ENCODE measurements at places on chromosomes 2 and 18. TPM values are rescaled to one million over a fixed set of nuclear protein-coding genes. Genes with fewer than 3 reads are reported as not detected.

DNA sequence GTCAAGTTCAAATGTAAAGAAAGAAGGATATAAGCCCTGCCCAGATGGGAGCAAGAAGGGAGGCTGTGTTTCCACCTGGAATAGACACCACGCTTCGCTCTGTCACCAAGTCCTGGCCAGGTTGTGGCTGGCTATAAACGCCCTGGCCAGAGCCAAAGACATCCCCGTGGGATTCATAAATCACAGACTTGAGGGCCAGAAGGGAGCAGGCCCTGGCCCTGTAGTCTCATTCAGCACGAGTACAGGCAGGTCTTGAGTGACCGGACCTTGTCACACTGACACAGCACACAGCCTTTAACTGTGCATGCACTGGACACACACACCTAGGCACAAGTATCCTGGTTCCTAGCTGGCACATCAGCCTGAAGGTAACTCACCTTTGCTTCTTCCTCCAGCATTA lies 94.5 kb upstream of the MGAT4A start:
- H3K27me3 ChIP-seq = no peaks in the 10 kb centered on the region
- H3K4me3 ChIP-seq = no peak overlapping the region
- H3K27ac ChIP-seq = no peak overlapping the region

GRCh38 chr2:109226128-109226527 lies 97.1 kb downstream of the SH3RF3 start:
- H3K36me3 ChIP-seq = no peaks in the 10 kb centered on the region
- DNase-seq = no peak
- H3K4me1 ChIP-seq = no peaks in the 10 kb centered on the region
- H3K27ac ChIP-seq = peak overlapping the region; percentile 27
- H3K27me3 ChIP-seq = no peaks in the 10 kb centered on the region
- H3K4me3 ChIP-seq = no peak overlapping the region

DNA sequence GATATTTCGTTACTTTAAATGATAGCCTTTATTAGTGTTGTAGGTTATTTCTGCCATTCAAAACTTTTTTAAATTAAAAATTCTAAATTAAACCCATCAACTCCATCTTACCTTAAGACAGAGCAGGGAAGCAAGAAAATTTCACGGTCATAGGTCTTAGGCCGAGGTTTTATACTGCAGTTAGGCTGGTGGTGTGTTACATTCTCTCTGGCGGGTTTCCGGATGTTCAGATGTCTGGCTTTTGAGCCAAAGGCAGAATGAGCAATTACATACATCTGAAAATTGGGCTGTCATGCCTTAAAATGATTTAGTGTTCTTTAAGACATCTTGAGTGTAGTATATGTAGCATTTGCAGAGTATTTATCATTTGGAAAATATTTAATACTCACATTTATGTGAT lies 27.9 kb downstream of the GLS start:
- no peaks in the 10 kb centered on the region for H3K36me3 ChIP-seq
- no peaks in the 10 kb centered on the region for H3K27me3 ChIP-seq
- DNase-seq = no peak

- H3K4me3 ChIP-seq = no peak overlapping the region
- H3K27me3 ChIP-seq = no peaks in the 10 kb centered on the region
- peaks cover 14% of the 10 kb centered on the region for H3K4me1 ChIP-seq
Observed at GRCh38 chr2:203786549-203787351, 80.3 kb downstream of the CD28 start.

DNA sequence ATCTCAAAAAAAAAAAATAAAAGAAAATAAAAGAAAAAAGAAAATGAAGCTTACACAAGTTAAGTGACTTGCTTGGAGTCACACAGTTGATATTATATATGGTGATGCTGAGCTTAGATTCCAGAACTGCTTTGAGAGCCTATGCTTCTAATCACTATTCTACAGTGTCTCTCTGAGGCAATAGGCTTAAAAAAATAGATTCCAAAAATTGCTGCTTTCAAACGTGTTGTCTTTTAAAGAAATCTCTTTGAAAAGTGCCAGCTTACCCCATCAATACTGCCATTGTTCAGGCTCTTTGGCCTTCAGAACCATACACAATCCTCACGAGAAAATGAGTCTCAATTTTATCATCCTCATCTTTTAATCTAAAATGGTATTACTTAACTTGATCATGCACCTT lies 102.6 kb downstream of the CDK15 start:
- no peak for DNase-seq
- H3K36me3 ChIP-seq = no peaks in the 10 kb centered on the region
- H3K4me3 ChIP-seq = no peak overlapping the region
- no peaks in the 10 kb centered on the region for H3K27me3 ChIP-seq

DNA sequence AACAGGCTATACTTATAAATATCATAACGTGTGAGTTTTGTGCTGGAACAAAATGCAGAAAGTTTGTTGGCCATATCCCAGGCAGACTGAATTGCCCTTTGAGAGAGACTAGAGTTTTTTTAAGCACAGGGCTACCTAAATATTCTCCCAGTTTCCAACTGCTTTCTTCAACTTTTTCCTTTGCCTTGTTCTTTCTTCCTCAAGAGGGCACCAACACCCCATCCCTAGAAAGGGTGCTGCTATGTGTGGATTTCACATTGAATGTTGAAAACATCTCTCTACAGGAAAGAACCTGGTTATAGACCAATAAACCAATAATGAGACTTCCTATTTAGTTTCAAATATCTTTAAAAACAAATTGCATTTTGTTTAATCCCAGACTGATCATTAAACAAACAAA lies 87.9 kb downstream of the ICOS start:
- no peaks in the 10 kb centered on the region for H3K4me1 ChIP-seq
- H3K27me3 ChIP-seq = no peaks in the 10 kb centered on the region
- H3K4me3 ChIP-seq = no peak overlapping the region
- H3K27ac ChIP-seq = no peak overlapping the region
- no peak for DNase-seq

GRCh38 chr2:206820807-206821206 lies 55.4 kb downstream of the FASTKD2 start:
- no peaks in the 10 kb centered on the region for H3K27me3 ChIP-seq
- no peak overlapping the region for H3K4me3 ChIP-seq
- H3K36me3 ChIP-seq = no peaks in the 10 kb centered on the region
- DNase-seq = no peak
- no peak overlapping the region for H3K27ac ChIP-seq
- no peaks in the 10 kb centered on the region for H3K4me1 ChIP-seq

DNA sequence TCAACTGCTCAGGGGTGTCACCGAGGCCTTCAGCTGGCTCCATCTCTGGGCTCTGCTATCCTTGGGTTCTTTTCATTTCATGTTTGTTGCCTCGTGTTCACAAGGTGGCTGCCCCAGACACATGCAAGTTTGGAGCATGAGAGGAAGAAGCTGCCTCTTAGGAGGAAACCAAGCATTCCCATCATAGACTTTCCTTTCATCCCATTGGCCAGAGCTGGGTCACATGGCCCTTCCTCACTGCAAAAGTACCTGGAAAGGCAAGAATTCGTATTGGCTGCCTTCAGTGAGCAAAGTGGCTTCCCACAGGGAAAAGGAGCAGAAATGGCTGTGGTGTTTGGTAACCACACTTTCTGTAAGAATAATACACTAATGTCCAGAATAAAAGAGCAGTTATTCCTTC lies 155.7 kb upstream of the RAB12 start:
- no peaks in the 10 kb centered on the region for H3K36me3 ChIP-seq
- DNase-seq = no peak
- no peak overlapping the region for H3K4me3 ChIP-seq
- H3K27ac ChIP-seq = no peak overlapping the region
- no peaks in the 10 kb centered on the region for H3K27me3 ChIP-seq
- no peaks in the 10 kb centered on the region for H3K4me1 ChIP-seq

- no peaks in the 10 kb centered on the region for H3K36me3 ChIP-seq
- no peak for DNase-seq
Observed at GRCh38 chr2:96934182-96934495, 52.2 kb downstream of the FAM178B start.

- no peak for DNase-seq
- H3K27ac ChIP-seq = no peak overlapping the region
- H3K27me3 ChIP-seq = no peaks in the 10 kb centered on the region
- no peaks in the 10 kb centered on the region for H3K4me1 ChIP-seq
Observed at GRCh38 chr18:64986906-64987495, 763.8 kb upstream of the CDH7 start.

- no peaks in the 10 kb centered on the region for H3K4me1 ChIP-seq
- no peaks in the 10 kb centered on the region for H3K27me3 ChIP-seq
- DNase-seq = no peak
- no peak overlapping the region for H3K4me3 ChIP-seq
- H3K27ac ChIP-seq = no peak overlapping the region
Observed at GRCh38 chr2:216073773-216074172, 7.8 kb downstream of the PECR start.

DNA sequence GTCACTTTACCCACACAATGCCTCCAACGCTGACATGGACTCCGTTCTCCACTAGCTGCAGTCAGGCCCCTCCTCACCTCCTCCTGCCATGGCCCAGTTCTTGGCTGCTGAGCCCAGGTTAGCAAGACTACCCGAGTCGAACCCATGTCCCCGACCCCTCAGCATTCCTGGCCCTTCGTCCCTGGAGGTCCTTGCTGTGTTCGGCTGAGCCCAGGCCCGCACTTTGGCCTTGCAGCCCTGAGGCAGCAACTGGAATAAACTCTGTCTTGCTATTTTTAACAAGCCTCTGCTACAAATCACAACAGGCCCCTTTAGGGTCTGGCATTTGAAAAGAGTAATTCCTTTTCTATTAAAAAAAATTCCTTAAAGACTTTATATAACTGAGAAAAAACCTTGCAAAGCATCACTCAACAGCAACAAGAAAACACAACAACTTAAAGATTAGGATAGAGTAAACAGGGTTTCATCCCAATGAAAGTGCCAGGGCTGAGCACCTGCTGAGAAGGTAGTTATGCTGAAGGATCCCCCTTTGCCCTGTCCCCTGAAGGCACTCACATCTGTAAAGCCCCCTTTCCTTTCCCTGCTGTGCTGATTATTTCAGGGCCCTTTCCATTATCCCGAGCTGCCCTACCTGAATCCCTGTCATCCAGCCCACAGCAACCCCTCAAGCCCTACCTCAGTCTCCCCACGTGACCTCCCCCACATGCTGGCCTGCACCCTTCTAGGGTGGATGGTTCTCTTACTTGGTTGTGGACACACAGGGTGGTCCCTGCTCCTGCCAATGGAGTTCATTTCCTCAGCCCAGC lies 120.0 kb upstream of the SNTG2 start:
- H3K27me3 ChIP-seq = no peaks in the 10 kb centered on the region
- no peak for DNase-seq
- no peaks in the 10 kb centered on the region for H3K4me1 ChIP-seq
- no peaks in the 10 kb centered on the region for H3K36me3 ChIP-seq
- H3K27ac ChIP-seq = no peak overlapping the region

- no peak overlapping the region for H3K27ac ChIP-seq
- no peak for DNase-seq
- H3K36me3 ChIP-seq = no peaks in the 10 kb centered on the region
- no peaks in the 10 kb centered on the region for H3K4me1 ChIP-seq
- H3K27me3 ChIP-seq = no peaks in the 10 kb centered on the region
Observed at GRCh38 chr18:77737405-77737804, 487.8 kb downstream of the GALR1 start.

- no peaks in the 10 kb centered on the region for H3K27me3 ChIP-seq
- DNase-seq = no peak
- no peaks in the 10 kb centered on the region for H3K36me3 ChIP-seq
Observed at GRCh38 chr2:152455738-152456137, 120.8 kb downstream of the FMNL2 start.

- H3K27ac ChIP-seq = no peak overlapping the region
- H3K4me3 ChIP-seq = no peak overlapping the region
Observed at GRCh38 chr2:23420091-23420839, 35.3 kb downstream of the KLHL29 start.

DNA sequence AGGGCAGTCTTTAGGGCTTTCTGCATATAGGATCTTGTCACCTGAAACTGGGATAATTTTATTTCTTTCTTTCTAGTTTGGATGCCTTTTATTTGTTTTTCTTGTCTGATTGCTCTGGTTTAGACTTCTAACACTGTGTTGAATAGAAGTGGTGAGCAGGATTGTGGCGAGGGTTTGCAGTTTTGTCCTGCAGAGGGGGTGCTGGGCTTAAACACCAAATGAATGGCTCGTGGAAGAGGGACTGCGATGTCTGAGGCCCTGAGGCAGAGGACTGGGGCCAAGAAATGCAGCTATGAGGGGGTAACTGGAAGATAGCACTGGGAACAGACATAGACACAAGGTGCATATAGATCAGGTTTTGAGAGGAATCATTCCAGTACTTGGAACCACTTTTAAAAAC lies 20.5 kb downstream of the UBE2F start:
- DNase-seq = no peak
- no peak overlapping the region for H3K27ac ChIP-seq
- H3K27me3 ChIP-seq = no peaks in the 10 kb centered on the region
- no peaks in the 10 kb centered on the region for H3K4me1 ChIP-seq
- no peaks in the 10 kb centered on the region for H3K36me3 ChIP-seq

DNA sequence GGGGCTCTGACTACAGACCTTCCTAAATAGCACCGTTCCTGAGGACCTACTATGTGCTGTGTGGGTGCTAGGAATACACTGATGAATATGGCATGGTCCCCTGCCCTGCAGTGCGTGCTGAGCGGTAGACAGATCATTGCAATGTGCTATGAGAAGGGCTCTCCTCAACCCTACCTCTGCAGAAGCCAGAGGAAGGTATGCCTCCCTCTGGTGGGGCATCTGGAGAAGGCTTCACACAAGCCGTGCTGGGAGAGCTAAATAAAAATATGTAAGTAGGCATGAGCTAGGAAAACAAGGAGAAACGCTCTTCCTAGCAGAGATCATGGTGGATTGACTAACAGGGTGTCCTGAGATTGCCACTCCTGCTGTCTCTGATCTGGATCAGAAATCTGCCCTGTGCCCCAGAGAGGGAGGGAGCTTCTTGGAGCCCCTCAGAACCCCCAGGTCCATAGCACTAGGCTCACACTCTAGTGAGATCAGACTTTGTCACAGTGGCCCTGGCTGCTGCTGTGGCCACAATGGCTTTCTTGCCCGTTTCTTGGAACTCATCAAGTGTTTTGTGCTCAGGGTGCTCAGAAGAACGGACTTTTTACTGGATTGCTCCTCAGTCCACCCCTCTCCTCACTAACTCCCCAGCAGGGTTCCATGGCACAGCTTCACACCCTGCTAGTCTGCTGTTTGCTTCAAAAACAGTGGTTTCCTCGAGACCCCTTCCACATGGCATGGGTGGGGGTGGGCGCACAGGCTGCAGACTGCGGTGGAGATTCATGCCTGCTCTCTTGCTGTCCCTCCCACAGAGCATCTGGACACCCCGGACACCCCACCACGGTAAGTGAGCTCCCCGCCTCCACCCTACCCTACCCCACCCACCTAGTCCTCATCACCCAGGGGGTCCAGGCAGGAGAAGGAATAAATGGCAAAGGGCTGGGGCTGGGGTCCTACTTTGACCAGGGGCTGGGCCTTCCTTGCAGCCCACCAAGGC lies 14.2 kb downstream of the SIGLEC15 start:
- peak; percentile 69 for DNase-seq
- no peaks in the 10 kb centered on the region for H3K36me3 ChIP-seq
- H3K4me3 ChIP-seq = no peak overlapping the region
- peaks cover 9% of the 10 kb centered on the region for H3K4me1 ChIP-seq
- no peak overlapping the region for H3K27ac ChIP-seq

GRCh38 chr2:202056611-202057010 lies 16.4 kb upstream of the KIAA2012 start:
- H3K27me3 ChIP-seq = no peaks in the 10 kb centered on the region
- DNase-seq = no peak
- H3K4me1 ChIP-seq = no peaks in the 10 kb centered on the region
- H3K27ac ChIP-seq = no peak overlapping the region

GRCh38 chr2:8999797-9000196 lies 3.7 kb downstream of the MBOAT2 start:
- no peak overlapping the region for H3K4me3 ChIP-seq
- no peak overlapping the region for H3K27ac ChIP-seq
- no peak for DNase-seq

The CERKL gene
- total RNA-seq = not detected

The SERPINB5 gene
- not detected for total RNA-seq

The ATP5MC3 gene
- 204 TPM for total RNA-seq

The IL1F10 gene
- not detected for total RNA-seq

The HOXD9 gene
- not detected for total RNA-seq

The ALK gene
- total RNA-seq = 0.04 TPM

The PSMD1 gene
- total RNA-seq = 54.3 TPM

The LOXHD1 gene
- not detected for total RNA-seq

The PLEKHH2 gene
- total RNA-seq = 0.75 TPM
